ENCODE measurements at places on chromosomes 12 and 14.

GRCh38 chr12:67986632-67987031 lies 2.6 kb upstream of the IFNG-AS1 start:
- no peak for DNase-seq

DNA sequence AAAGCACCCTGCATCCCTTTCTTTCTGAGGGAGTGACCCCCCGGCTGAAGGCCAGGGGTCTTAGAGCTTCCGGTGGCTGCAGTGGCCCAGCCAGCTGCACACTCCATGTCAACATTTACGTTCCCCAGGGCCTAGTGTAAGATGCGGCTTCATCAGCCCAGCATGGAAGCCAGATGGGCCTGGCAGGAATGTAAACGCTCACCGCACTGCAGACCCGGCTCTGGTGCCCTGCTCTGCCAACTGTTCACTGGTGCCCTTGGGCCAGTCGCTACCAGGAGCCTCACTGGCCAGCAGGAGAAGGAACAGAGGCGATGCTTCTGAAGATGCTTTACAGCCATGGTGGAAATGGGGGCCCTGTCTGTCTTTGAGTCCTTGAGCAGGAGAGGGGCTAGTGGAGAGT lies 8.6 kb upstream of the TMEM119 start:
- DNase-seq: no peak

GRCh38 chr12:26628234-26628633 lies 204.8 kb downstream of the ITPR2 start:
- no peak for DNase-seq

DNA sequence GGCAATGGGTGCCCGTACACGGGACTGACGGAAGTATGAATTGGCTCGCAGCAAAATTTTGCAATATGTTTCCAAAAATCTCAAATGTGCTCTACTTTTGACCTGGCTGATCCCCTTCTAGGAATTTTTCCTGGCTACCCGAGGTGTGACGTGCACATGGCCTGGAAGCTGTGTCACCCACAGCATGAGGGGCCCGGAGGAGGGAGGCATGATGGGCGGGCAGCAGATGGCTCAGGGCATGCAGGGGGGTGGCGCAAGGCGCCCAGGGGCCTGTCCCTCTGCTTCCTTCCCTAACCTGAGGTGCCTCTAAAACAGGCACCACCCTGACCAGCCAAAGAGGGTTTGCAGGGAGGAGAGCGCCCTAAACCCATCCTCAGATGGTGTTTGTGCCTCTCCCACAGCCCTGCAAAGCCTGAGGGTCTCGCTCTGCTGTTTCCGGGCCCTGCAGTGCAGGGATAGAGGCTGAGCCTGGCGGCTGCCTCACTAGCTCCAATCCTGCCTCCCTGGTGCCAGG lies 6.7 kb downstream of the GPR132 start:
- DNase-seq: peak; percentile 35

DNA sequence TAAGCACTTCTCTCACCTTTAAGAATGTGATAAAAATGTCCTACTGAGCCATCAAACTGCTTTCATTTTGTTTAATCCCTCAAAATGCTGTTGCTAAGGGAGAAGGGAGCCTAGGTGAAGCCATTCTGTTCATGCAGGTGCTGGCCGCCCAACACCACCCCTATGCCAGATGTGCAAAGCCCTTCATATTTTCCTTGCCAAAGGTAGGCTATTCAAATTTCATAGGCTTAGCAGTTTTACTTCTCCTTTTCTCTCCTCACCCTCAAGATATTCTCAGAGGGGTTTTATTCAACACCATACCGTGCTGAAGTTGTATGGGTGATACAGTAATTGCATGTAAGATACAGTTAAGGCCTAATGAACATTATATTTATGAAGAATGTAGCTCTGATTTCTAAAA lies 461.7 kb downstream of the GXYLT1 start:
- no peak for DNase-seq

- no peak for DNase-seq
Observed at GRCh38 chr14:83614956-83615355, 1915.0 kb upstream of the FLRT2 start.

DNA sequence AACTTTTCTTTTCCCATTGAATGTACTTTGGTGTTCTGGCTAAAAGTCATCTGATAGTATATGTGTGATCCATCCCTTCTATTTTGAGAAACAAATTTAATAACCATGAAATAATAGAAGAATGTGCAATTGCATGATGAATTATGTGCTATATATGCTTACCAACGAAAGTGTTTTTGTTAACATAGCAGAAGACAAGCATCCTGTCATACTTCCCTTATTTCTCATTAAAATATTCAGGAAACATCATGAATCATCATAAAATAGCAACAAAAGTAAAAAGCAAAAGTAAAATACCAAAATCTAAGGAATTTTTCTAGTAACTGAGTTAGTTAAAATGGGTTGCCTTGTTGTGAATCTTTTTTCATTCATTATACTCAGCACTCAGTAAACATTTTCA lies 409.0 kb upstream of the PDE3A start:
- DNase-seq: no peak

DNA sequence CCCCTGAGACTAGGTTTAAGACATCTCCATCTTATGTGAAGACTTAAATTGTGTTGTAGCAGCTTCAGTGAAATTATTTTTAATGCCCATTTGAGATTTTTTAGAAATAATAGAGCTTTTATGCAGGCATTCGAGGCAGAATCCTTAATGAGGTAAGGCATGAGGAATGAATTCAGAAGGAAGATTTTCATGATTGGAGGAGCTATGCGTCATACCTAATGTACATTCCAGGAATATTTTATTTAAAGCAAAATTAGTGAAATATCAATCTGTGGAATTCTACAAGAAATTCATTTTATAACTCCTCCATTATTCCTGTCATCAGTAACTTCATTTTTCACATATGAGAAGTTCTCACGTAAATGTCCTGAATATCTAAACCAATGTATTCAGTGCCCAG lies 36.0 kb upstream of the GARIN6 start:
- DNase-seq: no peak

GRCh38 chr12:101642115-101643067 lies 47.6 kb downstream of the MYBPC1 start:
- peak; percentile 6 for DNase-seq

DNA sequence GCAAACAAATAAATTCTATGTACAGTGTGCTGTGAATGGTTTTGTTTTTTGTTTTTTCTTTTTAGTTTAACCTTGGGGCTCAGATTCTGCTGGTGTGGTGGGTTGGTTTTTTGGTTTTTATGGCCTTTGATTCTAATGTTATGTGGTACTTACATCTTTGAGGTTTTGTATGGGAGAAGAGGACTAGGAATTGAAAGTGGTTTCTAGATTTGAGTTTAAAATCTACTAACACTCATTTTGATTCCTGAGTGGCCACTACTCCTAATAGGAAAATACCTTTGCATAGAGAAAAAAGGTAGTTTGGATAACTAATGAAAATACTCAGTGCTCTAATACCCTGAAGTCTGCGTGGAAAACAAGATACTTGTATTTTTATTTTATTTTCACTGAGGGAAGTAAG lies 137.7 kb downstream of the MON2 start:
- DNase-seq: no peak

Measured in inflammatory macrophage (primary cell).